ENCODE measurements at places on chromosomes 1 and 21.

DNA sequence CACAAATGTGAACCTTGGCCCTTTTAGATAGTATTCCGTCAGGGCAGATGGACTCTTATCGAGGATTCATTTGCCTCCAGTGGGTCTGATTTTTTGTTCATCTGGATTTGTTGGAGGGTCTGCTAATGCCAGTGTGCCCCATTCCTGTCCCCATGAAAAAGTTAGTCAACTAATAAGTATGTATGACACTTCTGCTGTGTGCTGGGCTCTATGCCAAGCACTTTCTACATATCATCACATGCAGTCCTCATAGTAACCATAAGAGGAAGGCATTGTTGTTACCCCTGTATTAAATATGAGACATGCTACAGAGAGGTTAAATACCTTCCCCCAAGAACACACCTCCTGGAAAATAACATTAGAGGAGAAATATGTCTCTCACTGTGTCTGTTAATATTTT is 46.6 kb upstream of the MAB21L3 start:
- DNase-seq: no peak

GRCh38 chr1:65174585-65174984 is 26.6 kb downstream of the AK4 start:
- DNase-seq: no peak

DNA sequence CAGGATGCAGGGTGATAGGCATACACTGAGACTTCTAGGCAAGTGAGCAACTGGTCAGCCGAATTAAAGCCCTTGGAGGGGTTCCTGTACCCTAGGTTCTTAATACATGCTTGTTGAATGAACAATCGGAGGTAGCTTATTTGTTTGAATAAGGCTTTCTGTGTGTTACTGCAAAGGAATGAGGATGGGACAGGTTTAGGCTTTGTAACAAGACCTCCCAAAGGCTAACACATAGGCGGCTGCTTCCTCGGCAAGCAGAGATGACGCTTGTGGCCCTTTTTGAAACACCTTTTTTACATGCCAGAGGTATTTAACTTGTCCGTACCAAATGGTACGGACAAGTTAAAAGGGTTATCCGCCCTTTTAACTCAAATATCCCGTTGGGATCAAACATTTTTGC is 511.6 kb downstream of the KIF26B start:
- no peak for DNase-seq

GRCh38 chr1:243850452-243851256 is 611 bp upstream of the AKT3 start:
- DNase-seq: peak; percentile 79

GRCh38 chr1:59692591-59692990 is 122.2 kb upstream of the HOOK1 start:
- DNase-seq: no peak

GRCh38 chr1:95013950-95014574 is 58.7 kb downstream of the ALG14 start:
- DNase-seq: no peak

- peak; percentile 63 for DNase-seq
Observed at GRCh38 chr1:108897865-108898720, 21.3 kb downstream of the GPSM2 start.

GRCh38 chr1:87644579-87645190 is 316.0 kb downstream of the LMO4 start:
- DNase-seq: no peak

DNA sequence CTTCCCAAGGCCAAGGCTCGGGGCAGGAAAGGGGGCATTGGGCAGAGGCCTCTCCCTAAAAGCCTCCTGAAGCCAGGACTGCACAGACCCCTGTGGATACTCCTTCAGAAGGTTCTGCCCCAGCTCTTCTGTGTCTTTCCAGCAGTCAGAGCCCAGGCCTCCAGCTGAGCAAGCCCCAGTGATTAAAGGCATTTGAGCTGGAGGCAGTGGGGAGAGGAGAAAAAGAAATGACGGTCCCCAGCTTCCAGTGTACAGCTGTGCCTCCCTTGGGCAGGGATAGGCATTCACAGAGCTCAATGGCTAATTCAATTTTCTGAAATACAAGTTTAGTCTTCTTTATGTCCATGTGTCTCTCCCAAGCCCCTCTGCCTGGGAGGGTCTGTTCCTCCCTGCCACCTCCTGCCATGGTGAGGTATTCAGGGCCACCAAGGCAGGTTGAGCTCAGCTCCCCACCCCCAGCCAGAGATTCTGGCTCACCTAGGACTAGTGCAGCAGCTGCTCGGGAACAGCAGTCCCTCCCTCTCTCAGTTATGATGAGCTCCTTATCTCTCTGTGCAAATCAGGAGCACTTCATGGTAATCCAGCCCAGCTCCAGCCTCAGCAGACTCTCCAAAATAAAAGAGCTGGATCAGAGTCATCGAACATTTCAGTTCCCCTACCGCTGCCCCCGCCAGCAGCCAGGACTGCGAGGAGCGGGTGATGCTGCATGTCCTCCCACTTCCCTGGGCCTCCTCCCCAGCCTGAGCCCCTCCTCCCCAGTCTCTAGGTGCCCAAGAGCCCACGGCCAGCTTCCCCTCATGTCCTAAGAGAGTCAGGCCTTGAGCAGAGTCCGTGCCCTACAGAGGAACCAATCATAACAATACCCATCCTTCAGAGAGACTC is 208.4 kb upstream of the ZC3H12A start:
- no peak for DNase-seq

DNA sequence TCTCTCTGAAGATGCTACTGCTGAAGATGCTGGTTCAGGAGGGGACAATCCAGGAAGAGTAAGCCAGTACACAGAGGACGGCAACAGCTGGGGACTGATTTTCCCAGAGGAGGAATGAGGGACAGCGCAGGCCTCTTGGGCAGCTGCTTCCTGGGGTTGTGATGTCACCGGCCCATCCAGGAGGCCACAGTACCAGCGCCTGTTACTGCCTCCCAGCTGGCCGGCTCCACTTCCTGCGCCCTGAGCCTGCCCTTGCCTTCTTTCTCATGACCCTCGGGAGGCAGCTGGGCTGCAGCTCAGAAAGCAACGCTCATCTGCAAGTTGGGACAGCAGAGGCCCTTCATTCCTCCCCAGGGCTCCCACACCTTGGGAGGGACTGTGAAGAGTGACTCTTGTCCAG is 21.9 kb upstream of the ID3 start:
- no peak for DNase-seq

- no peak for DNase-seq
Observed at GRCh38 chr1:232571523-232571922, 58.4 kb downstream of the SIPA1L2 start.

DNA sequence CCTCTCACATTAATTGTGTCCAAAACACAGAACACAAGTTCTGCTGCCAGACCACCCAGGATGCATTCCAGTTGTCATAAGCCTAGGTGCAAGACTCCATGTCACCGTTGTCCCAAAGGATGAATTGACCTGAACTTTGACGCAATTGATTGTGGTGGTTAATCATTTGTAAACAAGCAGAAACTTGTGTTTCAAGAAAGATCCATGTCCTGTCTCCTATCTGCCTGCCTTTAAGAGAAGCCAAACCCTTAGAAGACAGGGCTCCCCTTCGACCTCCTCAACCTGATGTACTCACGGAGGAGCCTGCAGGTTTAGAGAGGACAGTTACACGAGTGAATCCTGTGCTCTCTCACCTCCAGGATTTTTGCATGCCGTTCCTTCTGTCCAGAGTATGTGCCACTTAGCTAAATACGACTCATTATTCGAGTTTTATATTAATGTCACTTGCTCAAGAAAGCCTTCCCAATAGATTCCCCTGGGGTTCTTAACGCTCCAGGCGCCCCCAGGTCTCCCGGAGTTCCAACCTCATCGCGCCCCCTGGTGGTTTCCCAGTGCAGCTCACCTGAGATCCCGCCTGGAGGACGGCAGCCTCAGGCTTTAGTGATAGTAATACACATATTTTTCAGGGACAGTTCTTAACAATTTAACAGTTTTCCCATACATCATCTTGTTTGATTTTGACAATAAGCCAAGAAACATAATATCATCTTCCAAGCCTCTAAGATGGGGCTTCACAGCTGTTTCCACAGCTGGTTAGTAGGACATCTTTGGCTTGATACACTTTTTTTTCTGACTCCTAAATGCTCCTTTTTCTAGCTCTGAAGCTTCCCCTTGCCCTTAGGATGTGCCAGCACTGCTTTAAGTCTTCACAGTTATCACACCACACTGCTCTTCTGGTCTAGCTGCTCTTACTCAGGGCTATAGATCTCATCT is 2.4 kb upstream of the C8B start:
- DNase-seq: no peak

- no peak for DNase-seq
Observed at GRCh38 chr1:103371234-103371633, 154.3 kb upstream of the RNPC3 start.

GRCh38 chr1:98172578-98172977 is 251.7 kb upstream of the DPYD start:
- no peak for DNase-seq

DNA sequence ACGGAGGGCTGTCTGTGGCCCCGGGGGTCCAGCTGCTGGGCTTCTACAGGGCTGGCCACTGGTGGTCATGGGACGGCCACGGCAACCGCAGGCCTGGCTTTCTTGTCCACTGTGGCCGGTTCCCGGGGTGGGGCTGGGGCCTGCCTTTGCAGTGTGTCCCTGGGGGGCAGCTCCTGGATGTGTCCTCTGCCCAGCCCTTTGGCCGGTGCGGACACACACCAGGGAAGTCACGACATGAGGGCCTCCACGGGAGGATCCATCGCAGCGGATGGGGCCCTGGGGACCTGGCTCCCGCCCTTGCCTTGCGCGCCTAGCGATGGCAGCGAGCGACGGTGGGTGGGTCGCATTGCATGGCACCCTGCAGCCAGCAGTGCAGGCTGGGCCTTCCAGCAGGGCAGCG is 18.0 kb downstream of the PFKL start:
- DNase-seq: no peak

DNA sequence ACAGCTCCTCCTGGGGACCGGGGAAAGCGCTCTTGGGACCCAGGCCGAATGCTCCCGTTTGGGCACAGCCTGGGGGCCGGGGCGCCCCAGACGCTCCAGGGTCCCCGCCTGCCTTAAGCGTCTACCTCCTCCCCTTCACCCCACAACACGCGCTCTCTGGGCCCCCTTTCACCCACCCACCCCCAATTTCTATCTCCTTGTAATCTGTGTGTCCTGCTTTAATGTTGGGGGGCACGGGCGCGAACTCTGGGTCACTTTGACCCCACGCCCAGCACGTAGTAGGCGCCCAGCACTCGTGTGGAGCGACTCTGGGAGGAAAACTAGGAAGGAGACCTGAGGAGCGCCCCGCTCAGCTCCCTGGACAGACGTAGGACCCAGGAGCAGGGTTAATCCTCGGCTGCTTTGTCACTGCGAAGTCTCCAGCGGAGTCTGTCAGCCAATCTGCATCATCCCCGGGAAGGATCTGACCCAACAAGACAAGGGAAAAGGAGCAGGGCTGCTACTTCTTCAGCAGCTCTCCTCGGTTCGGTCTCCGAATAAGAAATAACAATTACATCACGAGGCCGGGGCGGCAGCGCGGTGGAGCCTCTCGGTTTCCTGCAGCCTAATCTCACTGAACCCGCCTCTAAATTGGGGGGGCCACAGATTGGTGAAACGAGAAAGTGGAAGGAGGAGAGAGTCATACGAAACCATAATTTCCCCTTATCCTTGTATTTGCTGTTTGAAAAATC is 757 bp upstream of the NRIP1 start:
- peak; percentile 53 for DNase-seq

DNA sequence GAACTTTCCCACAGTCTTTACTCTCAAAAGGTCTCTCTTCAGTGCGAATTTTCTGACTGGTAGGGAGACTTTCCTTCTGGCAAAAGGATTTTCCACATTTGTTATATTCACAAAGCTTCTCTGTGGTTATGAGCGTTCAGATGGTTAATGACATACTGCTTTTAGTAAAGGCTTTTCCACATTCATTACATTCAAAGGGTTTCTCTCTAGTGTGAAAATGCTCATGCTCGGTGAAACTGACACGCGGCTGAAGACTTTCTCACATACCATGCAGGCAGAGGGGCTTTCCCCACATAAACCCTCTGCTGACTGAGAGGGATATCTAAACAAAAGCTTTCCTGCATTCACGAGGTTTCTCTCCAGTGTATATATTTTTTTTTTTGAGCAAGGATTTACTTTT is 9.9 kb upstream of the KLF18 start:
- no peak for DNase-seq

GRCh38 chr1:90486996-90487395 is 230.1 kb downstream of the BARHL2 start:
- DNase-seq: no peak

DNA sequence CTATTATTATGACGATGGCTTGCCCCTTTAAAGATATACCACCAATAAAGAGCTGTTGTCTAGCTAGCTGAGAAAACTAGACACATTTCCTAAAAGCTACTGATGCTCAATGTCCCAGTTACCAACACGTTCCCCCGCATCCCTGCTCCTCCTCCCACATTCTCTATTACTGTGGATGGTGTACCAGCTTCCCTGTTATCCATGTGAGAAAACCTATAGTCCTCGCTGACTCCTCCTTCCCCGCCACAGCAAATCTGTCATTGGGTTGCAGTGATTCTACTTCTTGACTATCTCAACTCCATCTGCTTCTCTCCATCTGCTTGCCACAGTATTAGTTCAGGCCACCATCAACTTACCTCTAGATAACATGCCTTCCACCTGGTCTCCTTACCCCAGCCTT is 337.5 kb downstream of the KCNH1 start:
- DNase-seq: no peak

GRCh38 chr1:100847361-100848082 is 47.1 kb downstream of the EXTL2 start:
- no peak for DNase-seq

DNA sequence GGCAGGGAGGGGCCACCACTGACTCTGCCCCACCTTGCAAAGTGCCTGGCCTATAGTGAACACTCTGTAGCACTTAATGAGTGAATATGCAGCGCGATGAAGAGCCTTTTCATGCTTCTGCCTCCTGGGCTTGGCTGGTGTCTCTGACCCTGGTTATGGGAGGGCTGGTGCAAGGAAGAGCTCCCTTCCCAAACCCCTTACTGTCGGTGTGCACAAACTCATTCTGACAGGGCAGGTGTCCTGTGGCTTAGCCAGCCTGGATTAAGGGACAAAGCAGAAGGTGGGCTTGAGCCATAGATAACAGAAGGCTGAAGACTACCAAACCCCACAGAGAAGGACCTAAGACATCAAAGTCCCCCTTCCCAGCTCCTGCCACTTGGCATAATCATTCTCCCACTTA is 2.0 kb upstream of the NCMAP start:
- DNase-seq: no peak

- DNase-seq: no peak
Observed at GRCh38 chr1:95504321-95504720, 270.3 kb downstream of the RWDD3 start.

GRCh38 chr1:88140325-88140724 is 543.7 kb upstream of the PKN2 start:
- DNase-seq: no peak

- DNase-seq: no peak
Observed at GRCh38 chr1:213914392-213914791, 73.4 kb upstream of the PROX1 start.

GRCh38 chr21:33249331-33250002 is 16.7 kb upstream of the IL10RB start:
- DNase-seq: no peak

DNA sequence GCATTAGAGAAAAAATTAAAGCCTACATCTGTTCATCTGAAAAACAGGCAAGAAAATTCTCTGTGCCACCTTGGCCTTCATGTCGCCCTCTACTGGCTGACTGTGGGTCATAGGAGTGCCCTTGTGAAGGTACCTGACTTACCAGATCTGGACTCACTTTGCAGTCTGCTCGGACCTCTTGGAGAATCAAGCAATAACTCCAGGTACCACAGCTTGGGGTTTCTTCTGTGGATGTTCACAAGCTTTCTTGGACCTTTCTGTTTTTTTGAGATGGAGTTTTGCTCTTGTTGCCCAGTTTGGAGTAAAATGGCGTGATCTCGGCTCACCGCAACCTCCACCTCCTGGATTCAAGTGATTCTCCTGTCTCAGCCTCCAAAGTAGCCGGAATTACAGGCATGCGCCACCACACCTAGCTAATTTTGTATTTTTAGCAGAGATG is 2.4 kb upstream of the PRAMEF18 start:
- peak; percentile 20 for DNase-seq

Data from CD4-positive, CD25-positive, alpha-beta regulatory T cell (primary cell).